Inflammatory macrophage treated with lipopolysaccharide for 1 hour (primary cell): ENCODE measurements at places on chromosomes 4 and X.

GRCh38 chrX:45771560-45772340 lies 571.1 kb upstream of the DIPK2B start:
- DNase-seq: peak; percentile 66

- DNase-seq: no peak
Measured at GRCh38 chr4:162401021-162401420, 237.2 kb upstream of the FSTL5 start.

DNA sequence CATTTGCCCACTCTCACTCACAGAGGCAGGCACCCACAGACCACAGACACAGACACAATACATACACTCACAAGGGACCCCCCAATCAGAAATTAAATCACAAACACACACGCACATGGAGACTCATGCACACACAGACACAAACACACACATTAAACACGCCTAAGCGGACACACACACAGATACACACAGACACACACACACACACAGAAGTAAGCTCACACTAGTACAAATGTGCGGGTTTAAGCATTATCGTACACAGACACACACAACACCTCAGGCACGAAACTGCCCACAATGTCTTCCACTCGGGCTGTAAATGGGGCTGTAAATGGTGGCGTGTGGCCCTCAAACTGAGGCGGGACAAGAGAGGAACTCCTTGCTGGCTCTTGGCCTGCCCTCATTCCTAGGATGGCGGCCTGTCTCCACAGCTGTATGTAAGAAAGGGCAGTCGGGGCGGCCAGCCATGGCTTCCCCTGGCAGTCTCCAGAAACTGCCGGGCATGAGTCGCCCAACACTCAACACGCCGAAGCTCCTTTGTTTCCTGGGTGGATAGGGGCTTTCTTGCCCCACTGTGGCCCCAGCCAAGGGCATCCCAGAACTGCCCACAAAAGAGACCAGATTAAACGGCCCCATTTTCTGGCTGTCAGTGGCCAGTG lies 53.9 kb downstream of the NBDY start:
- no peak for DNase-seq

GRCh38 chr4:74886484-74886883 lies 46.4 kb upstream of the PARM1 start:
- no peak for DNase-seq

- no peak for DNase-seq
Measured at GRCh38 chrX:140508958-140509357, 4.1 kb upstream of the SOX3 start.

DNA sequence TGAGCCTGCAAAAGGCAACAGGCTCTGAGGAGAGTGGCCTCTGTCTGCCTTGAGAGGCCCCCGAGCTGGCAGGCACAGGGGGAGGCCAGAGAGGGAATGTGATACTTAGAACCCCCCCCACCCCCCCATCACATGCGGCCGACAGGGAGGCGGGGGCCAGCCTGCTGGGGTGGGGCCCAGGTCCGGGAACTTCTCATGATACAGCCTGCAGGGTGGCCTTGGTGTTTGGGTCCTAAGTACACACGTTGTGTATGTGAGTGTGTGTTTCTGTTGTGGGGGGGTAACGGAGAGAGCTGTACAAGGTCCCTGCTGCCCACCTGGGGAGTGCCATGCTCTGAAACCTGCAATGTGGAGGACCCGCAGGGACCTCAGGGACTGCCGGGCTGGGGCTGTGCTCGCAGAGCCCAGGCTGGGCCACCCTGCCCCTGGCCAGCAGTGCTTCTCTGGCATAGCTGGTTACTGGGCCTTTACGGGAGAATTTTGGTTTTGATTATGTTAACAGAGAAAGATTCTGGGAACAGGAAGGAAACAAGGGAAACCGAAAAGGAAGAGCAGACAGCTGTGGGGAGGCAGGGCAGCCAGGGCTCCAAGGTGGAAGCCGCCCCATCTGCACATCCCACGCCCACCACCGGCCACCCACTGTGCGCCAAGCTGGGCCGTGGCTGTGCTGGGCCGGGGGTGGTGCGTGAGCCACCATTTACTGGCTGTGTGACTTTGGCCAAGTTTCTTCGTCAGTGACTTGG lies 19.9 kb downstream of the SH3BP2 start:
- peak; percentile 20 for DNase-seq

DNA sequence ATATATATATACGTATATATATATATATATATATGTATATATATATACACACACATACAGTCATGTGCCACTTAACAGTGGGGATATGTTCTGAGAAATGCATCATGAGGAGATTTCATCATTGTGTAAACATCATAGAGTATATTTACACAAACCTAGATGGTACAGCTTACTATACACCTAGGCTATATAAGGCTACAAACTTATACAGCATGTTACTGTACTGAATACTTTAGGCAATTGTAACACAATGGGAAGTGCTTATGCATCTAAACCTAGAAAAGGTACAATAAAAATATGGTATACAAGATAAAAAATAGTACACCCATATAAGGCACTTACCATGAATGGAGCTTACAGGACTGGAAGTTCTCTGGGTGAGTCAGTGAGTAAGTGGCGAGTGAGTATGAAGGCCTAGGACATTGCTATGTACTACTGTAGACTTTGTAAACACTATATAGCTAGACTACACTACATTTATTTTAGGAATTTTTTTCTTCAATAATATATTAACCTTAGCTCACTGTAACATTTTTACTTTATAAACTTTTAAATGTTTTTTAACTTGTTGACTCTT lies 13.2 kb upstream of the CCSER1 start:
- DNase-seq: no peak

- DNase-seq: peak; percentile 54
Measured at GRCh38 chr4:124713185-124713592, 657 bp upstream of the ANKRD50 start.

DNA sequence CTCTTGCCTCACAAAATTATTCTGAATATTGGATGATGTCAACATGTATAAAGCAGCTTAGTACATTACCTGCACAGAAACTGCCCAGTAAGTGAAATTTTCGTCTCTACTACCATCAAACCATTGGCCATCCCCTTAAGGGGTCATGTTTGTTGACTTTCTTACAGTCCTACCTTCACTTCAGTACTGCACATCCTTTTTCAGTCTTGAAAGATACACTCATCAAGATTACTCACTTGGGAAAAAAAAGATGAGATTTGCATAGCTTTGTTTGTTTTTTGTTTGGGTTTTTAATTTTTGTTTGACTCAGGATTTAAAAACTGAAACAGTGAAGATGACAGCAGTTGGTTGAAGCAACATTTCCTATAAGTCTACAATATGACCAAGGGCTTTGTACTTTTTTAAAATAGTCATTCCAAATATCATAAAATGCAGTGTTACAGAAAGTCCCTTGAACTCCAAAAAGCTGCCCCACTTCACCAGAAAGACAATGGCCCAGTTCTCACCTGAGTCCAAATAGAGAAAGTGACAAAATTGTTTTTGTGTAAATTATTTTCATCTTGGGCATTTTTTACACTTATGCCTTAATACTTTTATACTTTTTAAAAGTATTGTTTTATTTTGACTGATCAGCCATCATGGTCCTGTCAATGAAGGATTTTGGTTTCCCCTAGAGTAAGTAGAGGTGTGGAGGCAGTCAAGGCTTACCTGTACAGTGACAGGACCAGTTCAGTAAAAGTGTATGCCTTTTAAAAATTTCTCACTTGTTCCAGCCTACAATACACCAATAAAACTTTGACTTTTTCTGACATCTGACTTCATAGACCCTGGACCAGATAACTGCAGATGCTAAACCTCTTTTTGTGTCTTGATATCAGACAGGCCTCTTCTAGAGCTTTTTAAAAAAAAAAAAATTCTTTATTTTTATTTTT lies 59.7 kb upstream of the EDA2R start:
- no peak for DNase-seq

DNA sequence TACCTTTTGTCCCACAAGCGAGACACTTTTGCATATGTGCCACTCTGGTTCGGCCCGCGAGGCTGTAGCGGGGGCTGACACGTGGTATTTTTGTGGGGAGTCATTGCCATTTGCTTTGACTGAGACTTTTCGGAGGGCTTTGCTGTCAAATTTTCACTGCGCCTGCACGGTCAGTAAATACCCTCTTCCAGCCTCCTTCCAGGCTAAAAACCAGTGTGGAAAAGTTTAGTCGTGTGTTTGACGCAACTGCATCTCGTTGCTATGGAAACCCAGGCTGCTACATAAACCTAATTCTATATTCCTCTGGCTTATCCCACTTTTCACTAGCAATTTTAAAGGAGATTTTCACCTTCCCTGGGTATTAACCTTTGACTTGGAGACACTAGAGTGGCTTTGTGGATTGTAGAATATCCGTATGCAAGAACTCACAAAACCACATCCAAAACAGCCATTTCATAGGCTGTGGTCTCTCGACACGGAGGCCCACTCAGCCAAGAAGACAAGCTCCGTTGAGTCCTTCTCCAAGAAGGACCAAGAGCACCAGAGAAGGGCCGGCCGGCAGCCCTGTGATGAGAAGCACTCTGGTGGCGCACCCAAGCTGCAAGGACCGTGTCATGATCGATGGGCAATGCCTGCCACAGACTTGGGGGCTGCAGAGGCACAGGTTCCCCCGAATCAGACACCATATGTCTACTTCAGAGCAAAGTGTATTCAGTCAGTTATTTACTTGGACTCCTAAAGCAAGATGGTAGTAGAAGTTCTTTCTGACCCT lies 38.4 kb upstream of the ENPP6 start:
- no peak for DNase-seq

- peak; percentile 63 for DNase-seq
Measured at GRCh38 chr4:54063229-54063628, 1.2 kb downstream of the CHIC2 start.

DNA sequence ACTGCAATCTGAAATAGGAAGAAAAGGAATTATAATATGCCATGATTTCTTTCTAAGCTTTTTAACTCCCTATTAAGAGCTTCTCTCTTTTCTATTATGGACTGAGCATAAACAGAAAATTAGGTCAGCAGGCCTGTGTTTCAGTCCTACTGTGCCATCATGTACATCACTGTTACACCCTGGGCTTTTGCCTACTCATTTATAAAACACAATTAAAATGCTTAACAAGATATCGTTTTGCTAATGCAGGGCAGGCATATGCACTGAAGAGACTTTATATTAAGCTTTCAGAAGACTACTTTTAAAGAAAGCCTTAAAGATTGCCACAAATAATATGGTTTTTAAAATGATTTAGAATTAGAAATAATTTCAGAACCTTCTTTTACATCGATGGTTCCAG lies 828 bp upstream of the BBS12 start:
- DNase-seq: no peak

DNA sequence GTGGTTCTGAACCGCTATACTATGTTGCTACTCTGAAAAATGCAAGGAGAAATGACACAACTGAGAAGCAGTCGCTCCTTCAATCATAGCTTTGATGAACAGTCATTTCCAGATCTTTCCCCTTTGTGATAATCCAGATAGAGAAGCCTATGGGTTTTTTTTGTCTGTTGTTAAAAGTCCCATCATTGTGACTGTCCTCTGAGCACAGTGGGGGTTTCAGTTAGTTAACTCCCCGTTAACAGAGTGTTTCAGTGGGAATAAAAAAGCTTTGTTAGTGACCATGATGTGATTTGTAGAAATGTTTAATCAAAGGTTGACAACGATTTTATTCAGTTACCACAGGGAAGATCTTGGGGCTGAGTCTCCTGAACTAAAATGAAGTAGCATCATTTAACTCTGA lies 176.2 kb upstream of the MAOA start:
- no peak for DNase-seq

GRCh38 chr4:168634276-168634802 lies 137.5 kb downstream of the PALLD start:
- no peak for DNase-seq

- DNase-seq: no peak
Measured at GRCh38 chr4:126976850-126977632, 655.7 kb upstream of the INTU start.

GRCh38 chrX:31714797-31715196 lies 643.0 kb upstream of the FTHL17 start:
- DNase-seq: no peak

DNA sequence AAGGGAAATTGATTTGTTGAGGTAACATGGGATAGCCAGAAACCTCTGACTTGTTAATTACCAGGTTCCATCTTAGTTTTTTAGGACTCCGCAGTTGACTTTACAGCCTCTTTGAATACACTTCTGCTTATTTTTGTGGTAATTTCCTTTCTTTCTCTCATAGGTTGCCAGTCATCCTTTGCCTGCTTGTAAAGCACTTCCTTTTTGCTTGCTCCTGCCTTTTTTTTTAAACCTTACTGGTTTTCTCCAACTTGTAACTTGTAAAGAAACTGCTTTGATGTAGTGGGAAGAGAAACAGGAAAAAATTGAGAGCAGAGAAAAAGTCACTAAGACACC lies 2.6 kb downstream of the PGK1 start:
- DNase-seq: peak; percentile 32

DNA sequence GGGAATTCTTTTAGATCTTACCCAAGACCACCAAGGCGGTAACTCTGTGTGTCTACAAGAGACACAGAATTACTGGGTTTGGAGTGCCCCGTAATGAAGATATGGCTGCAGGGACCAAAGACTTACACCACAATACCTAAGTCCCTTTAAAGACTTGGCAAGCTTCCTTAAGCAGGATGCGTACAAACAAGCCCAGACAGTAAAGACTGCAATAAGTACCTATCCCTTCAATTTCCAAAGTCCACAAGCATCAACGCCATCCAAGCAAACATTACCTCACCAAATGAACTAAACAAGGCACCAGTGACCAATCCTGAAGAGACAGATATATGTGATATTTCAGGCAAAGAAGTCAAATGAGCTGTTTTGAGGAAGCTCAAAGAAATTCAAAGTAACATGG lies 42.3 kb upstream of the RNF128 start:
- DNase-seq: no peak

DNA sequence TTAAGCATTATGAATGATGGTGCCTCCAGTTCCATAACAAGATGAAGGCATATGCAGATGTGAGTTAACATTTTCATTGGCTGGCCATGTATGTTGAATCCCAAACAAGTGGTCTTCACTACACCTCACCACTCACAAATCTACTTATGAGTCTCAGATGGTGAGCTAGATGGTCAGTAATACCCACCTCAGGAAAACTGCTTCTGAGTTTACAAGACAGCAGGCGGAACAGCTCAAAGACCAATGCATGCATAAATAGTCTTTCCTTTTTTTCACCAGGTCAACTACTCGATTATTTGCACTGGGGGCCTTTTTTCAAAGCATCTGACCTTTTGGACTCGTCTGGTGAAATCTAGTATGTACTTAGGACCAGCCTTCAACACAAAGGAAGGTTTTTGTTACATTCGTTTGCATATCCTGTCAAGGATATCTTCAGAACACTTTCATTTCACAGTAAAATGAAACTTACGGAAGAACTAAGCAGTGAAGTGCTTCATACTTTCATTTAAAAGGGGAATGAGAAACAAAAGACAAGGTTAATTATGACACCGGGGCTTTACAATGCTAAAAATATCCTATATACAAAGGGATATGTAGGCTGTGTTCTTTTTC lies 23.1 kb upstream of the TLR7 start:
- DNase-seq: no peak

GRCh38 chr4:14254252-14254651 lies 626.7 kb upstream of the BOD1L1 start:
- DNase-seq: peak; percentile 54

- DNase-seq: no peak
Measured at GRCh38 chr4:150280975-150281374, 202.7 kb downstream of the DCLK2 start.
